ENCODE measurements at places on chromosomes 12 and 14.

DNA sequence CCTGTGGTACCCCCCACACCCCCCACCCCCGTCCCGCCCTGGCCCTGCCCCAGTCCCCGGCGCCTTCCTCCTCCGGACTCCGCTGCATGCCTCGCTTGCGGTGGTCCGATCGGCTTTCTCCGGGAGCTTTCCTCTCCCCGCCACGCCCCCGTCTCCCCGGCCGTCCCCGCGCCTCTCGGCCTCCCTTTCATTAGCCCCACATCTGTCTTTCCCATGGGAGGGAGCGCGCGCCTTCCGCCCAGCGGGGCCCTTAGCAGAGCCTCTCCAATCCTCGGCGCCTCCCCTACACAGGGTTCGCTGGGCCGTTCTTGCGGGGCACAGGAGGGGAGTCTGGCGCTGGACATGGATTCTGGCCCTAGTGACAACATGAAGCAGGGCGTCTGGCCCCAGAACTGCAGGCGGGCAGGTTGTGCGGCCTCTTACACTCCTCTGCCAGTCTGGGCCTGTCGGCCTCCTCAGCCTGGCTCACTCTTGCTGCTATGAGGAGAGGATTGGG lies 1.5 kb upstream of the EFS start:
- no peak for DNase-seq

DNA sequence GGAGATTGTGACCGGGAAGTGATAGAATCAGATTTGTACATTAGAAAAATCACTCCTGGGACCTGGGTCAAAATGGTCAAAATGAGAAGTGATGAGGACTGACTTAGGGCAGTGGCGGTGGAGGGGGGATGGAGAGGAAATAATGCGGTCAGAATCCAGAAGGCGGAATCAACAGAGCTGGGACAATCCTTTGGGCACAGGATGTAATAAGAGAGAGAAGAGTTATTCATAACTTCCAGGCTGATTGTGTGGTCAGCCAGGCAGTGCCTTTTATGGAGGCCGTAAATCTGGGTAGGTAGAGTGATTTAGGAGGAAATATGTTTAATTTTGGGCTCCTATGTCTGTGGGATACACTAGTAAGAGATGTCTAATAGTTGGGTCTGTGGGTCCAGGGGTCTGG lies 21.6 kb downstream of the FBXL14 start:
- no peak for DNase-seq

GRCh38 chr12:88145567-88146505 lies 3.7 kb downstream of the TMTC3 start:
- no peak for DNase-seq

DNA sequence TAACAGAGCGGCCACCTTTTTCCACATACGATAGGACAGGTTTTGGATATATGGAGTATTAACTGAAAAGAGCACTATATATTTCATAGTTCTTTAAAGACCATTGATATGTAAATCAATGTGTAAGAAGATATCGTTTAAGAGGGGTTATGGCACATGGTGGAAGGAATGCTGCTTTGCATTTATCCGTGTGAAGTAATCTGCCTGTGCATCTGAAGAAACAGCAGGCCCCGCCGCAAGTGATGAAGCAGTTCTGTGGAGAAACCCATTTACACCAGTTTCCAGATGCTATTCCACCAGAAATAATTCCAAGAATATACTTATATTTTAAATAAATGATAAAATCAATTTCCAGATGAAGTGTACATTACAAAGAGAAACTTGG lies 72.4 kb downstream of the BICD1 start:
- no peak for DNase-seq

- DNase-seq, result no peak
Measured at GRCh38 chr12:15808652-15809051, 19.5 kb upstream of the EPS8 start.

DNA sequence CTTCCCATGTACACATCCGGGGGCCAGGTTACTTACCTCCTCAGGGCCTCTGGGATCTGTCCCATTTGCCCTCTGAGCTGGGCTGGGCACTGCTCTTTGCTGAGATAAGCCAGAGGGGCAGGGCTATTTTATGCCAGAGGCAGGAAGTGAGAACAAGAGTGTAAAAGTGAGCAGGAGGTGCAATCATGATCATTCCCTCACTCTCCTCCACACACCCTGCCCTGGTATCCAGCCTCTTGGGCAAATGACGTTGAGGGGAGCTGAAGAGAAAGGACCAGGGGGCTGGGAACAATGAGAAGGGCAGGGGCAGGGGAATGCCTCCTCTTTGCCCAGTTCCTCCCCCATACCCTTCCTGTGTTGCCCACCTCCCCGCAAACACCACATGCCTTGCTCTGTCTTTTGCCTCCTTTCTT lies 4.2 kb downstream of the LPAR5 start:
- DNase-seq, result no peak

GRCh38 chr14:100733152-100733850 lies 6.6 kb downstream of the DLK1 start:
- no peak for DNase-seq

DNA sequence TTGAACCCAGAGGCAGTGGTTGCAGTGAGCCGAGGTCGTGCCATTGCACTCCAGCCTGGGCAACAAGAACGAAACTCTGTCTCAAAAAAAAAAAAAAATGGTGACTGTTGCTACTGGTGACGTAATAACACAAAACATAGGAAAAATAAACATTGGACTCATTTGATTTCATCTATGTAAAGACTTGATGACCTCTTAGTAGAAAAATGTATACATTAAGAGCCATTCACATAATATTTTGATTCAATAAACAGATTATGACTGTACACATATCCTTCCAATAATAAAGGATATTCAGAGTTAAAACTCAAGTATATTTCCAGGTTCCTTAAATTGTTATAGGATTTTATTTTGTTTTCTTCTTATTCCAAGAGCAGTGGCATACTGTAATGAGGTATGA lies 65.7 kb upstream of the AEBP2 start:
- DNase-seq, result no peak

DNA sequence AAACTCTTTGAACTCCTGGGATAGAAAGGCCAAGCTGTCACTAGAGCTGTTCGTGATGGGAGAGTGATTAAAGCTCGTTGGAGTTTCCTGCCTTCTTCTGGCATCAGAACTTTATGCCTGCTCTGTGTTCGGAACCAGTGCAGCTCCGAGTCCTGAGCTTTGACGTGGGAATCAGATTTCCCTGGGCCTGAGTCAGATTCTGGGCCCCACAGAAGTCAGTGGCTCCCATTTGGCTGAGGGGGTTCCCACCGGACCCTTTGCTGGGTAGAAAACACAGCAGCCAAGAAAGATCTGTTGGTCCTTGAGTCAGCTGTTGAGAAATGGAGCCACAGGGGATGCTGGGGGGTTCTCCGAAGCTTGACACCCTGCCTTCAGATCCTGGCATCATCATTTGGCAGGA lies 238.0 kb downstream of the CHST11 start:
- no peak for DNase-seq

GRCh38 chr14:95150910-95151309 lies 6.4 kb downstream of the DICER1 start:
- DNase-seq, result no peak

DNA sequence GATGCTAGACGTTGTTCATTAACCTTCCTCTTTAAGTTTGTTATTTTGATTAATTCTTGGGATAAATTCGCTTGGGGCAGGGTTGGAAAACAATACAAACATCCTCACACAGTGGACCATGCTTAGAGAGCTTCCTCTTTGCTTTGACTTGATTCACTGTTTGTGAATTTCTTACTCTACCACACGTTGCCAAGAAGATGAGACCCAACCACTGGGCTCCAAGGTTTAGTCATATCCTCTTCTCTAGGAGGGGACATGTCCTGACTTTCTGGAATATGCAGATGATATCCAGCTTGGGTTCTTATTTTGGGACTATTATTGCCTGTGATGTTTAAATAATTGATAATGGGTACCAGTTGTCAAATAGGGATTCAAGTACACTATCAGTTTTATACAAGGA lies 428.2 kb downstream of the ATP23 start:
- DNase-seq, result no peak

DNA sequence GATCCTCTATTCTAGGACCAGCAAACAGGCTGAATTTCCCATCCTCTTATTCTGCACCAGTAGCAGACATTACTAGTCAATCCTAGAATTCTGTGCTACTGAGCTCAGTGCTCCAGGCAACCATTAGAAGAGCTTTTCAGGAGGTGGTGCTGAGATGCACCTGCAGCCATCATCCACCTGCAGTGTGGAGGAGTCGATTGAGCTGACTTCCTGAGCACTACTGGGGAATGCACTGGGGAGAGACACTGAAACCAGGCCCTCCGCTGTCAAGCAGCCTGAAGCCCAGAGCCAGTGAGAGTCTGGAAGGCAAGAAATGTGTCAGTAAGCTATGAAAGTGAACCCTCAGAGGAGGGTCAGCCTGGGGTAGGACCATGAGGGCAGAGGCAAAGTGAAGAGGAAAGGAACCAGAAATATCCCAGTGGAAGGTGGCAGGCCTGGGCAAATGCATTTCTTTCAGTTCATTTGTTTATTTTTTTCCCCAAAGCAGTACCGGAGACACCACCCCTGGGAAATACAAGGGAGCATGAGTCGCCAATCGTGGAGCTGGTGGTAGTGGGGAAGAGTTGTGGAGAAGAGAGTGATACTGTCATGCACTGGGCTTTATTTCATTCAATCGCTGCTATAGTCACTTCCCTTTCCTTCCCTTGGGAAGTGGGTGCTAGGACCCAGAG lies 23.0 kb upstream of the SERPINA4 start:
- no peak for DNase-seq

- DNase-seq, result peak; percentile 12
Measured at GRCh38 chr14:50233166-50233950, 2.0 kb upstream of the SOS2 start.

DNA sequence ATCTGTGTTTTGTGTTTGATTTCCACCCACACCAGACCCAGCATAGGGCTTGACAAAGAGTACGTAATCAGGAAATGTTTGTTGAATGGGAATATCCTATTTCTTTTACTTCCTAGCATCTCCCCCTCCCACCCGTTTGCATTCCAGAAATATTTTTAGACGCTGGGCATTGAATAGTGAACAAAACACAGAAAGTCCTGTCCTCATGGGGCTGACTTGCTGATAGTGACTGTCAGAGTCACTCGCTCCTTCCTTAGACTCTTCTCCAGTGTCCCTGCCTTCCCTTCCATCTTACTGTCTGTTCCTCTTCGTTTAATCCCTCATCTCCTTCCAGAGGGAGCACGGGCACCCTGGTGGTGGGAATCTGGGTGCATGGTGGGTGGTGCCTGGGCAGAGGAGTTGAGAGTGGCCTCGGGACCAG lies 53.6 kb downstream of the SLC25A47 start:
- no peak for DNase-seq

DNA sequence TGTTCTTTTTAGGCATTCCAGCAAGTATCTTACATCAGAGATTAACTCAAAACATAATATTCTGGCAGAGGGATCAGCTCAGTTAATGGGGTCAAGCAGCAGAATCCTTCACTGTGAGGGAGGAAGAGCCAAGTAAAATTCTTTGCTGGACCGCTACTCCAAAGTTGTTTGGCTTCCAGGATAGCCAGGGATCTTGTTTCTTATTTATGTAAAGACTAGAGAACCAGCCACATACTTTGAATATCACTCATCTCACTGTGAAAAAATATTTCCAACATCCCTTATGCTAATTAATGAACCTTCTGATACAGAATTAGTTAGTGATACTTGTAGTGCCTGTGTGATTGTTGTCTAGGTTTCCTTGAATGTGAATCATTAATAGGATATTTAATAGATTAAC lies 94.2 kb downstream of the PLEKHA5 start:
- DNase-seq, result no peak

GRCh38 chr12:131044760-131045381 lies 91.2 kb downstream of the ADGRD1 start:
- DNase-seq, result no peak

- no peak for DNase-seq
Measured at GRCh38 chr14:32702562-32702961, 236.1 kb upstream of the NPAS3 start.

- no peak for DNase-seq
Measured at GRCh38 chr12:75641031-75641780, 129.8 kb upstream of the KRR1 start.

DNA sequence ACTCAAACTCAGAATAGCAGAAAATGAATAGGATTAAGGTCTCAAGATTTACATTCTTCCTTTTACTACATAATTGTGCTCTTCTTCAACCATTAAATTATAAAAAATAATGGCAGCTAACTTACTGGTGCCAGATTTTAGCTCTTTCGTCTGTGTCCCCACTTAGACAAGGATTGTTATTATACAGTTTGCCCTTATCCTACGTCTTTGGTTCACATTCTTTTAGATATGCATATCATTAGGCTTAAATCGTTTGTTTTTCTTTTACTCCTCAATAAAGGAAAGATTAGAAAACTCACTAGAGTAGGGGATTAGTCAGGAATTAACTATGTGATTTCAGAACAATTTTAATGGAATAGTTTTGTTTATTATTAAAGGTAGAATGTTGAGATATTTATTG lies 129.6 kb upstream of the GARIN2 start:
- DNase-seq, result no peak

All from HEK293T (cell line).